ENCODE measurements at places on chromosomes 11 and 22. TPM values are rescaled to one million over a fixed set of nuclear protein-coding genes. Genes with fewer than 3 reads are reported as not detected.

The SCUBE2 gene
- polyA plus RNA-seq, result 2.0 TPM

The MPZL2 gene
- not detected for polyA plus RNA-seq

The RAB39A gene
- not detected for polyA plus RNA-seq

The PLAAT4 gene
- polyA plus RNA-seq, result 6.6 TPM

The TRIM22 gene
- polyA plus RNA-seq, result 58.2 TPM

GRCh38 chr22:22843848-22844247 is 43.8 kb upstream of the IGLL5 start:
- no peak for DNase-seq

DNA sequence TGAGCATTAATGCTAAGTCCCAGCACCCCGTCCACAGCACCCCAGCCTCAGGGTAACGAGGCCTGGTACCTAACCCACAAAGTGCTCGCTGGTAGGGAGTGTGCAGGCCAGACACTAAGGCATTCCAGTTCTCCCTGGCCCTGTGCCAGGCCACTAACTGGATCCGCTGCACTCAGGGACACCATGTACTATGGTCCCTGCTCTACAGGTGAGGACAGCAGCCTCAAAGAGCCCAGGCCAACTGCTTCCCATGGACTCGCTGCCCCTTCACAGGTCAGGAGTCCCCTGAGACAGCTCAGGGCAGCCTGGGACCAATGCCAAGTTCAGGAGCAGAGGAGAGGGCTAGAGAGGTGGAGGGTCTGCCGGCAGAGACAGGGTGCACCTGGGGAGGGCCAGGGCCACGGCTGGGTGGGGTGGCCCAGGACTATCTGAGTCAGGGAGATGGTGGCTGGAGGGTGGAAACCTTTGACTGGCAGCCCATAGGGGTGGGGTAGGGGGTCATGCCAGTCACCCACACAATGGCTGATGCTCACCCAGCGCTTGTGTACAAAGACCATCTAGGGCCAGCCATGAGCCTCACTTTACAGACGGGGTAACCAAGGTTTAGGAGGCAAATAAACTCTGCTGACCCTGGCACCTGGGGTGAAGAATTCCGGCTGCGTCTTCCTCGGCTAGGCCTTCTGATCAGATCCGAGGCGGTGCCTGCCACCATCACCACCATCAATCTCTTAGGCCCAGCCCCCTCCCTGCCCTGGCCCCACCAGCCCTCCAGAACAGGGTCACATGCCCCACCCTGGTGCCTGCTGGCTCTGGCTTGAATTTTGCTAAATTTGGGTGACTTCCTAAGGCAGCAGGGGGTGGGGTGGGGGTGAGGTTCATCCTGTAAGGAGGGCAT is 5.6 kb downstream of the OSBPL5 start:
- DNase-seq, result no peak

DNA sequence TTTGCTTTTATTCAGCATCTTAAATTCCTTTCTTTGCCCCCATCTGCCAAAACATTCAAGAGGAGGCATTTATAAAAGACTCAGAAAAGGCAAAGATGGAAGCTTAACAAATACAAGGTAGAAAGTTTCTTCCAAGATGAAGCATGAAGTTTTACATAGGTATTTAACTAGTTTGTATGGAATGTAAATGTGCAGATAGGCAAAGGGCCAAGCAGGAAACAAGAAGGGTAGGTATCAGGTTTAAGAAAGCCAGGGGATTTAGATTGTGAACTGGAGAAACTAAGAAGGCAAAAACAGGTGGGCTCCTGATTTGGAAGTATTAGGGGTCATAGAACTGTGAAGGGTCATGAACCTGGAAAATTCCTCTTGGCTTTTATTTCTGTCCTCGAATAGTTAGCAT is 62.6 kb downstream of the PPP2R1B start:
- DNase-seq, result no peak

- DNase-seq, result no peak
These were observed 25.6 kb upstream of the PKNOX2 start for GRCh38 chr11:125138966-125139365.

GRCh38 chr11:60251485-60252212 is 8.7 kb upstream of the MS4A4E start:
- no peak for DNase-seq

DNA sequence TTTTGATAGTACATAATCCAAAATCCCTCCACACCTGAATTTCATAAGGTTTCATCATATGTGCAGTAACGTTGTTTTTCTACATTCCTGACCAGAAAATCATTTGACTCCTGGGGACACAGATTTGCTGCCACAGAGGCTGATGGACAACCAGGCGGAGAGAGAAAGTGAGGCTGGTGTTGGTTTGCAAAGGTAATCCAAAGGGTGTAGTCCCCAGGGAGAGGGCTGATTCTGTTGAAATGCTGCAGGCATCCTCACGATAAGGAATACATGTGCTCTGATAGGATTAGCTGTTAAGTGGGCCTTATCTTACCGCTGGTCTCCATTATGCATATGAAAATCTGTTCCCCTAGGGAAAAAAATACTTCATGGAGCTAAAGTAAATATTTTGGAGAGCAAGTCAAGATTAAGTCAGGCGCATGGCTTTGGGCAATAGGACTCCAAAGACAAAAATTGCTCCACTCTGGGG is 8.1 kb downstream of the APOL6 start:
- no peak for DNase-seq

DNA sequence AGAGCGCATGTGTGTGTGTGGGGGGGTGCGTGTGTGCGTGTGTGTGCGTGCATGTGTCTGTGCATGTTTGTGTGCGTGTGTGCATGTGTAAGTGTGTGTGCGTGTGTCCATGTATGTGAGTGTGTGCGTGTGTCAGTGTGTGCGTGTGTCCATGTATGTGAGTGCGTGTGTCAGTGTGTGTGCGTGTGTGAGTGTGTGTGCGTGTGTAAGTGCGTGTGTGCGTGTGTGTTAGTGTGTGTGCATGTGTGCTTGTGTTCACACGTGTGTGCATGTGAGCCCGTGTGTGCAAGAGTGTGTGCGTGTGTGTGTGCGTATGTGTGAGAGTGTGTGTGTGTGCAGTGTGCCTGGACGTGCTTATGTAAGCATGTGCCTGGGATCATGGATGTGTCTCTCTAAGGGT is 14.7 kb upstream of the APOL6 start:
- no peak for DNase-seq

Data from BJ (cell line).